ENCODE measurements at places on chromosomes 3 and 15.

DNA sequence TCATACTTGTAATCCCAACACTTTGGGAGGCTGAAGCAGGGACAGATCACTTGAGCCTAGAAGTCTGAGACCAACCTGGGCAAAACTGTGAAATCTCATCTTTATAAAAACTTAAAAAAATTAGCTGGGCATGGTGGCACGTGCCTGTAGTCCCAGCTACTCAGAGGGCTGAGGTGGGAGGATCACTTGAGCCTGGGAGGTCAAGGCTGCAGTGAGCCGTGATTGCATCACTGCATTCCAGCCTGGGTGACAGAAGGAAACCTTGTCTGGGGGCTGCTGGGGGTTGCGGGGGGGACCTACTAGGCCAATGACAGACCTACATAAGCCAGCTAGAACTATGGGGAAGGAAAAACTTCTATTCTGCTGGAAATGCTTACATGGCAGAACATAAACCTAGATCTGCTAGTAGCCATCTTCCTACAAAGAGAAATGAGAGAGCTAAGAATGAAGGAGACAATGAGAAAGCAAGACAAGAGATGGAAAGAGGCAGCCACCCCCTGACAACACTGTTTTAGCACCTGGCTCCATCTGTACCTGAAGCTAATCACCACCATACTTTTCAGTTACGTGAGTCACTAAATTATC, 23.9 kb downstream of the FOXP1 start:
- DNase-seq = no peak

GRCh38 chr15:32959077-32959476, 235.4 kb downstream of the FMN1 start:
- no peak for DNase-seq

DNA sequence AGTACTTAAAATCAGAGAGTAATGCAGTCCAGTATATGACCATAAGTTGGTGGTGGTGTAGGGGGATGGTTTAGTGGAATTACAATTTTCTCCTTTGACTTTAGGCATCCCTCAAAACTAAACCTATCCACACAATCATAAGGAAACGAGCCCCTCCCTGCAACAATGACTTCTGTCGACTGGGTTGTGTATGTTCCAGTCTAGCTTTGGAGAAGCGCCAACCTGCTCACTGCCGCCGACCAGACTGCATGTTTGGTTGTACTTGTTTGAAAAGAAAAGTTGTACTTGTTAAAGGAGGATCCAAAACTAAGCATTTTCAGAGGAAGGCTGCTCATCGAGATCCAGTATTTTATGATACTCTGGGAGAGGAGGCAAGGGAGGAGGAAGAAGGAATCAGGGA, 52.8 kb downstream of the MGA start:
- no peak for DNase-seq

DNA sequence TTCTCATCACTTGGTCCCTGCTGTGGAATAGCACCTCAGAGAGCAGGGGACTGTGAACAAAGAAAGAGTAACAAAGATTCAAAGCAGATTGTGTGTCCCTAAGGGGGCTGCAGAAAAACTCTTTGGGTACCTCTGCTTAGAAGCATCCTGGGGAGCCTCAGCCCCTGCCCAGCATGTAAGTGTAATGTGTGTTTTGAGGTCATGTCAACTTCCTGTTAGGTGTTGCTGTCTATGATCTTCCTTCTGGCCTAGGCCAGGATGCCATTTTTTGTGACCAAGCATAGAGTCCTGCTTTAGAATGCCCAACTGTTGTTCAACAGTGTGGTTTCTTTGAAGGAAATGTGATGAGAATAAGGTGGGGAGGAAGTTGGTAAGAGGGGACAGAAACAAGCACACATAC, 77.1 kb upstream of the BCL6 start:
- no peak for DNase-seq

GRCh38 chr3:58719684-58720083, 53.1 kb upstream of the FAM3D start:
- no peak for DNase-seq

GRCh38 chr3:156389449-156389950, 165.4 kb downstream of the SSR3 start:
- DNase-seq = no peak

GRCh38 chr15:26098801-26099200, 235.7 kb upstream of the ATP10A start:
- no peak for DNase-seq

DNA sequence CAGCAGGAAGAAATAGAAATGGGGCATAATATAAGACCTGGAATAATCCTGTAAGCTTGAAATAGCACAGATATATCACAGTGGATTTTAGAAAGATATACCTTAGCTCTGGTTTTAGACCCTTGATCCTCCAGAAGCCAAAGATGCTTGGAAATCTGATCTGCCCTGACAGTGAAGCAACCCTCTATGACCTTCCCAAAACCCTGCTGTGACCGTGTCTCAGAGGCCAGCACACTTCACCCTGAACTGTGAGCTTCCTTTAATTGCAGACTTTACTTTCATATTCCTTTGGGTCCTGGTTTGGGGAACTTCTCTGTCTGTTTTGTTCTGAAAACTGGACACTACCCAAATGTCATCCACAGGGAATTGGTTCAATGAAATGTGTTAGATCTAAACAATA, 13.0 kb downstream of the MECOM start:
- no peak for DNase-seq

- DNase-seq = no peak
Observed at GRCh38 chr3:188829576-188829975, 342.2 kb upstream of the TPRG1 start.

DNA sequence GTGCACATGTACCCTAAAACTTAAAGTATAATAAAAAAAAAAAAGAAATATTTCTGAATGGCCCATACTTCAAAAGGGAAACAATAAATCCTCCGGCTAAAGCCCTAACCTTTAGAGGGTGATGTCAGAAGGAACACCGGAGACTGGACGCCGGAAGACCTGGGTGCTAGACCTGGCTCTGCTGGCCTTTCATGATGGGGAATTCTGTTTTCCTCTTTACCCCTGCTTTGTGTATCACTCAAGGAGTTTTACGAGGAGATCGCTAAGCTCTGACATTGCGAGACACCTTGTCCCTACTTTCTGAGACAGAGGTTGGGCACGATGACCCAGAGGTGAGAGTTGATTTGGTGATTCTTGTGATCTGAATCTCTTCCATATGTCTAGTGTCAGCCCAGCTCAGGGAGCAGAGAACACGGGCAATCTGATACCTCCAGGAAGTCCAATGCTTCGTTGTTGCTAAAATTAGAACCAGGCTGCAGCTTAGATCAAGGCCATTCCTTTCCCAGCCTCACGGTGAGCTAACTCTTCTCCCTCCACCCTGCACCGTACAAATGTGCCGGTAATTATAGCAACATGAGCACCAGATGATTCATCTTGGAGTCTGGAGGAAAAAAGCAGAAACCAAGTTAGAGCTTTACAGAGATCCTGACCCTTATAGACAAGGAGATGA, 42.0 kb upstream of the CFAP161 start:
- DNase-seq = no peak

GRCh38 chr15:66224946-66225345, 28.6 kb downstream of the MEGF11 start:
- no peak for DNase-seq

GRCh38 chr15:59256482-59256881, 49.8 kb downstream of the LDHAL6B start:
- DNase-seq = no peak

- no peak for DNase-seq
Observed at GRCh38 chr15:64092075-64092820, 1.4 kb downstream of the CIAO2A start.

DNA sequence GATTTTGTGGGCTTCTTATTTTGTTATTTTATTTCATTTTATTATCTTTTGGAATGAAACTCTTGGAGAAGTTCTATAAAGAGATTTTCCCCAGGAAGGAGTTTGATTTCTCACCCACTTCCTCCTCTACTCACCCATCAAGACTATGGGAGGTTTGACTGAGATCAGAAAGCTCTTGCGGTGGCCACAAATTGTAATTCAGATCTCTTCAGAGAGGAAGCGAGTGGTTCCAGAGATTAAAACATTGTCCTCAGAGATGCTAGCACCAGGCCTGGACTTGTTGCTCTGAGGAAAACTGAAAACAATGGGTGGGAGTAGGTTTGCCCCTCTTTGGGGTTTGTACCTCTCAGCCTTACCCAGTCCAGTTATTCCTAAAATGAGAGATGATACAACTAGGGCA, 8.1 kb upstream of the MUC13 start:
- no peak for DNase-seq

DNA sequence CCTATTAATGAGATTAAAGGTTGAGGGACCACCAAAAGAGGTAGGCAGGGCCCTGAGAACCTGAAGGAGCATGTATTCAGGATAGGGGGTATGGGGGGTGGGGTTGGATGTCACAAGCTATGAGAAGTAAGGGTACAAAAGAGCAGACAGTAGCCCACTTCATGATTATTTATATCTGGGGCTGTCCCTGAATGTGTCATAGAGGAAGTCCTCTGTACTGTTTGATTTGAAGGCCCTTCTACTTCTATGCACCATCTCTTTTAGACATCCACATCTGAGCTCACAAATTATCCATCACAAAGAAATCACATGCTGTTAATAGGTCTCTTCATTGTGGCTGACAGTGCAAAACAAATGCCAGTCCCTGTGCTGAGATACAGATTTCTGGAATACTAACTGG, 68.6 kb downstream of the FHIT start:
- DNase-seq = no peak

- DNase-seq = no peak
Observed at GRCh38 chr3:9280451-9281219, 31.2 kb upstream of the SRGAP3 start.

- DNase-seq = no peak
Observed at GRCh38 chr3:39605837-39606236, 138.4 kb downstream of the MOBP start.

DNA sequence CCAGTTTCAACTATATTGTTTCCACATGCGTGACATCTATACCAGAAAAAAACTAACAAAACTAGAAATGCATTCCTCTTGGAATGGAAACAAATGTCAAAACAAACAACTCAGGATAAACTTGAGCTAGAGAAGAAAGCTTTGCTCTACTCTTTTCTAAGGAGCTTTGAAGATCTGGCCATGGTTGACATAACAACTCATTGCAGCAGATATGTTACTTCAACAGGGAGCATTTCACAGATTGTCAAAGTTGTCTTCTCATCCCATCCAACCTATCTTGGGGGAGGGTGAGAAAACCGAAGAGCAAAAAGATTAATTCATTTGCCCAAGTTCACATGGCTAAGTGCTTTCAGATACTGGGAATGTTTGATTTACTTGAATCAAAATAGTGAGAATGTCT, 484.4 kb downstream of the CNTN4 start:
- DNase-seq = no peak

DNA sequence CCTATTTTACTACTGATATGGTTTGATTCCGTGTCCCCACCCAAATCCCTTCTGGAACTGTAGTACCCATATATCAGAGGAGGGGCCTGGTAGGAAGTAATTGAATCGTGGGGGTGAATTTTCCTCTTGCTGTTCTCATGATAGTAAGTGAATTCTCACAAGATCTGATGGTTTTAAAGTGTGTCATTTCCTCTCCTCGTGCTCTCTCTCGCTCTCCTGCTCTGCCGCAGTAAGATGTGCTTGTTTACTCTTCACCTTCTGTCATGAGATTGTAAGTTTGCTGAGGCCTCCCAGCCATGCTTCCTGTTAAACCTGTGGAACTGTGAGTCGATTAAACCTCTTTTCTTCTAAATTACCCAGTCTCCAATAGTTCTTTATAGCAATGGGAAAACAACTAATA, 81.2 kb upstream of the ZBTB20 start:
- DNase-seq = no peak

- DNase-seq = no peak
Observed at GRCh38 chr3:41148478-41148877, 50.8 kb upstream of the CTNNB1 start.

GRCh38 chr3:62183969-62184368, 189.4 kb downstream of the FEZF2 start:
- DNase-seq = no peak

DNA sequence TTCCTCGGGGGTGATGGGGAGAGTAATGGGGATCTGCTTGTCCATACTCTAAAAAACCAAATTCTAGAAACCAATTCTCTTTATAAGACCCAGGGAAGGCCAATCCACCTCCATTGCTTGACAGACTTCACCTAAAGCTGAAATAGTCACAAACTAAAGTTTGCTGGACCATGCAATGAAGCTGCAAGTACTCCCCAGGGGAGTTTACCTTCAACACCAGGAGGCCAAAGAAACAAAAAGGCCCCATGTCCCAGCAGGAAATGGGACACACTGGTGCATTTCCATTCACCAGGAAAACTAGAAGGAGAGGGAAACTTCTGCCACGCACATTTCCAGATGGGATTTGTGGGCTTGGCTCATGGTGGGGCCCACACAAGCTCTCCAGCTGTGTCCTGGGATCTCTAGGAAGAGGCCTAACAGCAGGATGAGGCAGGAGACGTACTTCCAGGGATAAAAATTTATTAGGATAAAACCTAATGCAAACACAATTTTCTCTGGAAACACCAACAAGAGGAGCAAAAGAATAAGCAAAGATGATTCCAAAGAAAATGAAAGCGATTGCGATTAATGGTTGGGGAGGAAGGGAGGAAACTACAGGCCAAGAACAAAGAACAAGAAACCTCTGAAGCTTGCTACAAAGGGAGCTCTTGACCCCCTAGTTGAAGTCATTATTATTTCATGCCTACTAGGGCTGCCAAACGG, 238.0 kb upstream of the LRTM1 start:
- DNase-seq = no peak

GRCh38 chr3:143151004-143151731, 31.6 kb downstream of the CHST2 start:
- no peak for DNase-seq

- no peak for DNase-seq
Observed at GRCh38 chr15:51286816-51287215, 51.6 kb downstream of the CYP19A1 start.

- DNase-seq = no peak
Observed at GRCh38 chr3:129245141-129245540, 4.3 kb upstream of the COPG1 start.

- no peak for DNase-seq
Observed at GRCh38 chr3:189883113-189883753, 237.5 kb downstream of the P3H2 start.

DNA sequence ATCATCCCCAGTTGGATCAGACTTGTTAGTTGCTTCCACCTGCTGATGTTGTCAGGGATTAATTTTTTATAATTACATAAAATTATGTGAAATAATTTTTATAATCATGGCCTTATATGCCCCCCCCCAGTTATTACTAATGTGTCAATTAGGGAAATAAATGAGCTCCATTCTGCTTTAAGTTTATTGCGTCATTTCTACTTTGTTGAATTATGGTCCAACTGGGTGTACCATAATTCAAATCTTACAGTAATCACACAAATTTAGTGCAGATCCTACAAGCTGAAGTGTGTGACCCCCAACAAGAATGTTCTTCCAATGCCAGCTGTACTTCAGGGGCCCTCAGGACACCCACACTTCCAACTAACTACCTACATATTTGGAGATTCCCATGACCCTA, 7.5 kb upstream of the NDN start:
- no peak for DNase-seq

- no peak for DNase-seq
Observed at GRCh38 chr15:69015591-69015990, 1.1 kb downstream of the NOX5 start.

GRCh38 chr15:100005715-100006114, 272.5 kb upstream of the LYSMD4 start:
- DNase-seq = no peak

- DNase-seq = peak; percentile 66
Observed at GRCh38 chr3:108090049-108090700, 656 bp downstream of the CD47 start.

All from CD4-positive, alpha-beta T cell treated with Interferon gamma for 1 hour (primary cell).